ENCODE measurements at places on chromosomes 2 and 18. TPM values are rescaled to one million over a fixed set of nuclear protein-coding genes. Genes with fewer than 3 reads are reported as not detected.

Gene TRIM54
- total RNA-seq: 0.21 TPM

Gene PSMA8
- total RNA-seq: not detected

Gene SCN2A
- not detected for total RNA-seq

Gene GDF7
- not detected for total RNA-seq

Gene CEP68
- total RNA-seq: 13.3 TPM

Gene GCG
- total RNA-seq: 0.31 TPM

Gene KCNF1
- total RNA-seq: 0.39 TPM

Gene SLC30A3
- 0.59 TPM for total RNA-seq

Gene TMEM247
- total RNA-seq: not detected

Gene BOLL
- total RNA-seq: not detected

Gene CHMP3
- 129 TPM for total RNA-seq

Gene EPC2
- 30.2 TPM for total RNA-seq

Gene ACKR3
- not detected for total RNA-seq
